ENCODE measurements at places on chromosomes 6 and 20. TPM values are rescaled to one million over a fixed set of nuclear protein-coding genes. Genes with fewer than 3 reads are reported as not detected.
A peak's percentile ranks its signal among the peaks of the same experiment; 100 is the strongest.

DNA sequence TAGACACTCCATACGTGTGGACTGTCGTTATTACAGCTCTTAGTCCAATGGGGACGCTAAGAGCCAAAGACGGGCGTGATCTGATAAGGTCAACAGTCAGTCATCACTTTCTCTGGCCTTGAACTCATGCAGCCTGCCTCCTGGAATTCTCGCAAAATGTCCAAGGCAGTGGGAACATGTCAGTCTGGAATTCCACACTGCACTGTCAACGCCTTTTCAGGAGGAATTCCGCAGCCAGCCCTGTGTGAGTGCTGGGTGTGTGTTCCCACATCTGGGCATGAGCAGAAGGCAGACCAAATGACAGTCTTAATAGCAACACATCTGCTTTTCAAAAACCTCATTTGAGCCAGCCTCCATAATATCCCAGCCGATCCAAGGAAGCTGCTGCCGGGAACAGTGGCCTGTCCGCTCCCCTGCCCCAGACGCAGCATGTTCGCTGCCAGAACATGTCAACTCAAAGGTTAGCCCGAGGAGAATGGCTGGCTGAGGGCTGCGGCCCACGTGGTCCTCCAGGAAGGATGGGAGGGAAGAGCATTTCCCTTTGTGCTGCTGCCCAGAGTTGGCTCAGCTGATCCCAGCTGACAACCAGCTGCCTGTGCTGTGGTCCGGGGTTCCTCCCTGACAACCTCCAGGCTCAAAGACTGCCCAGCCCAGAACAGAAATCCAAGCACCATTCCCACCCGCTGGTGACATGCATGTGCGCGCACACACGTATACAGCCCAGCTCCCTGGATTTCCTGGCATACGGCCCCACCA is 103.1 kb downstream of the SULF2 start:
- no peaks in the 10 kb centered on the region for H3K4me1 ChIP-seq
- no peak overlapping the region for H3K27ac ChIP-seq
- H3K36me3 ChIP-seq: no peaks in the 10 kb centered on the region
- no peak for DNase-seq

- peaks cover 14% of the 10 kb centered on the region for H3K27me3 ChIP-seq
- no peaks in the 10 kb centered on the region for H3K36me3 ChIP-seq
- no peak for DNase-seq
- H3K4me3 ChIP-seq: no peak overlapping the region
- H3K4me1 ChIP-seq: peaks cover 12% of the 10 kb centered on the region
- H3K27ac ChIP-seq: no peak overlapping the region
These were observed 15.6 kb upstream of the STX11 start for GRCh38 chr6:144134737-144135136.

- H3K4me1 ChIP-seq: peaks cover 78% of the 10 kb centered on the region
- H3K4me3 ChIP-seq: peak overlapping the region; percentile 29
- DNase-seq: peak; percentile 85
- peak overlapping the region; percentile 95 for H3K27ac ChIP-seq
These were observed 55.5 kb downstream of the PRDM1 start for GRCh38 chr6:106141441-106142237.

DNA sequence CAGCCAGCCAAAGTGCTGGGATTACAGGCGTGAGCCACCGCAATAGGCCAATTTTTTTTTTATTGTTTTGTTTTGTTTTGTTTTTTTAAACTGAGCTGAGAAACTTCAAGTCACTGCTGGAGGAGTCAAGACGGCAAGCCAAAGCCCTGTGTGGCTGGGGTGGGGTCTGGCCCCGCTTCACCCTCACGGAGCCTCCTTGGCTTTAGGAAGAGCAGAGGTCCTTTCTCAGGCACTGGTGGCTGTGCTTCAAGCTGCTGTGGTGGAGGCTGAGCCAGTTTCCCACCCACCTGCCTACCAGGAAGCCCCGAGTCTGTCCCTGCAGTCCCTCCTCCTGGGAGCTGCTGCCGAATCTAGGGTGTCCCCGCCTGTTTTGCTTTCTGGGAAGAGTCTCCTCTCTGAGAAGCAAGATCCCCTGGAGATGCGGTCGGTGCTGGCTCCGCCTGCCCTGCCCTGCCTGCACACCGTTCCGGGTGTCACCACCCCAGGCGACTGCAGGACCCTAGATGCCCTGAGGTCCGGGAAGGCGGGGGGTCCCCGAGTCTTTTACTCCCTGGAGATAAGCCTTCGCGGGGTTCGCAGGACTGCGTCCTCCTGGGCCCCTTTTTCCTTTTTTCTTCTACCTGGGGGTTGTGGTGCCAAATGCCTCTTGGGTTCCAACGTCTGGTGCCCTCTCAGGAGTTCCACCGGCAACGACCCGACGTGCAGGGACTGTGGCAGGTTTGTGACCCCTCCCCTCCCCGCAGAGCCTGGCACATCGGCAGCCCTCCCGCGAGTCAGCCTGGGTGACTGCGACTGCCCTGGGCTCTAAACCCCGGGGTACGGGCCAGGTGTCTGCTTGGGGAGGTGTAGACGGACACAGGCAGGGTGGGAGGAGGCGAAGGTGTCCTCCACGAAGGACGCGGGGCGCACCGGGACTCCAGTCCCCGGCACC is 100.7 kb downstream of the TAF4 start:
- DNase-seq: peak; percentile 37
- no peak overlapping the region for H3K27ac ChIP-seq
- H3K27me3 ChIP-seq: peaks cover 15% of the 10 kb centered on the region

GRCh38 chr6:144036835-144037195 is 28.8 kb upstream of the PLAGL1 start:
- no peaks in the 10 kb centered on the region for H3K27me3 ChIP-seq
- H3K36me3 ChIP-seq: peaks cover 8% of the 10 kb centered on the region
- no peak for DNase-seq
- peak overlapping the region; percentile 21 for H3K27ac ChIP-seq
- H3K4me3 ChIP-seq: peak overlapping the region; percentile 33

DNA sequence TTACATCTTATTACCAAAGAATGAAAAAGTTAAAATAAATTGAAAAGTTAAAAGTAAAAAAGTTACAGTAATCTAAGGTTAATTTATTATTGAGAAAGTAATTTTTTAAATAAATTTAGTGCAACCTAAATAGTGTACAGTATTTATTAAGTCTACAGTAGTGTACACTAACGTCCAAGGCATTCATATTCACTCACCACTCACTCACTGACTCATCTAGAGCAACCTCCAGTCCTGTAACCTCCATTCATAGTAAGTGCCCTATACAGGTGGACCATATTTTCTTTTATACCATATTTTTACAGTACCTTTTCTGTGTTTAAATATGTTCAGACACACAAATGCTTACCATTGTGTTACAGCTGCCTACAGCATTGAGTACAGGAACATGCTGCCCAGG is 624.7 kb upstream of the NOX3 start:
- no peaks in the 10 kb centered on the region for H3K27me3 ChIP-seq
- no peak for DNase-seq
- no peak overlapping the region for H3K4me3 ChIP-seq
- H3K4me1 ChIP-seq: no peaks in the 10 kb centered on the region

DNA sequence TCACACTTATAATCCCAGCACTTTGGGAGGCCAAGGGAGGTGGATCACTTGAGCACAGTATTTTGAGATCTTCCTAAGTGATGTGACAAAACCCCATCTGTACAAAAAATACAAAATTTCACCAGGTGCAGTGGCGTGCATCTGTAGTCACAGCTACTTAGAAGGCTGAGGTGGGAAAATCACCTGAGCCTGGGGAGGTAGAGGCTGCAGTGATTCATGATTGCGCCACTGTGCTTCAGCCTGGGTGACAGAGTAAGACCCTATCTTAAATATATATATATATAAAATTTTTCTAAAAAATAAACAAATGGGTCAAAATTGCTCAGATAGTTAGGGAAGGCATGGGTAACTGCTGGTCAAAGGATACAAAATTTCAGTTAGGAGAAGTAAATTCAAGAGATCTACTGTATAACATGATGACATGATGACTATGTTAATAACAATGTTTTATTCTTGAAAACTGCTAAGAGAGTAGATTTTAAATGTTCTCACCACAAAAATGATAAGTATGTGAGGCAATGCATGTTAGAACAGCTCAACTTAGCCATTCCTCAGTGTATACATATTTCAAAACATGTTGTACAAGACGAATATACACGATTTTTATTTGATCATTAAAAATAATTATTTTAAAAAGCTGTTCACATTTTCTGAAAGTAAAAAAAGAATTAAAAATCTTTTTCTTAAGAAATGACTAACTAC is 24.4 kb downstream of the TBC1D32 start:
- no peaks in the 10 kb centered on the region for H3K4me1 ChIP-seq
- H3K4me3 ChIP-seq: no peak overlapping the region
- H3K27me3 ChIP-seq: no peaks in the 10 kb centered on the region
- no peak for DNase-seq
- H3K27ac ChIP-seq: no peak overlapping the region
- H3K36me3 ChIP-seq: peaks cover 9% of the 10 kb centered on the region

Gene SMPD2
- 14.3 TPM for total RNA-seq

Gene MTFR2
- total RNA-seq: 35.8 TPM

Gene BPI
- not detected for total RNA-seq

Gene AURKA
- total RNA-seq: 107 TPM

Data from activated CD8-positive, alpha-beta memory T cell treated with anti-CD3 and anti-CD28 coated beads, Interleukin-2, amount 10 ng/mL, durations not matched to agents 7 days and 5 days (primary cell).